ENCODE measurements at places on chromosomes 7 and 10.

DNA sequence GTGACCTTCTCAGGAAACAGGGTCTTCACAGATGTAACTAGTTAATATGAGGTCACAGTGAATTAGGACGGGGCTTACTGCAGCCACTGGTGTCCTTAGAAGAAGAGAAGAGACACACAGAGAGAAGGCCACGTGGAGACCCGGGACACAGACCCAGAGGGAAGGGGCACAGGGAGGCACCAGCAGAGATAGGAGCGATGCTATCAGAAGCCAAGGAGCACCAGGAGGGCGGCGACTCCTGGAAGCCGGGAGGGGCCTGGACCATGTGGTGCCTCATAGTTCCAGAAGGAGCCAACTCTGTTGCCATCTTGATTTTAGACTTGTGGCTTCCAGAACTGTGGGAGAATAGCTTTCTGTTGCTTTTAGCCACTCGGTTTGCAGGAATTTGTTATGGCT, 505.9 kb downstream of the TCERG1L start:
- no peak for DNase-seq

DNA sequence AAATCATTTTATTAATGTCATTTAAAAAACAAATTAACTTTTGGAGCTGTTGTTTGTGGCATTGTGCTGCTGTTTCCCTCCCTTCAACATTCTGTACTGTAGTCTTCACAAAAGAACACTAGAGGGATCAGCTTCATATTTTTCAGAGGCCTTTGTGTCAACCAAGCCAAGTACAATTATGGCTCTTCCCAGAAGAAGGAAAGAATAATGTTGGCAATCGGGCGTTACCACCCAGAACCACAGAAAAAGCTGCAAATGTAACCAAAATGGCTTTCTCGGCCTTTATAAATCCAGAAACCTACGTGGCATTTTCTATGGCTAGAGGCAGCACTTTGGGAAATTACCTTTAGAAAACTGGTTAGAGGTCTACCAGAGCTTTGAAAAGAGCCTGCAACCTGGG, 98.8 kb upstream of the COL1A2 start:
- no peak for DNase-seq

DNA sequence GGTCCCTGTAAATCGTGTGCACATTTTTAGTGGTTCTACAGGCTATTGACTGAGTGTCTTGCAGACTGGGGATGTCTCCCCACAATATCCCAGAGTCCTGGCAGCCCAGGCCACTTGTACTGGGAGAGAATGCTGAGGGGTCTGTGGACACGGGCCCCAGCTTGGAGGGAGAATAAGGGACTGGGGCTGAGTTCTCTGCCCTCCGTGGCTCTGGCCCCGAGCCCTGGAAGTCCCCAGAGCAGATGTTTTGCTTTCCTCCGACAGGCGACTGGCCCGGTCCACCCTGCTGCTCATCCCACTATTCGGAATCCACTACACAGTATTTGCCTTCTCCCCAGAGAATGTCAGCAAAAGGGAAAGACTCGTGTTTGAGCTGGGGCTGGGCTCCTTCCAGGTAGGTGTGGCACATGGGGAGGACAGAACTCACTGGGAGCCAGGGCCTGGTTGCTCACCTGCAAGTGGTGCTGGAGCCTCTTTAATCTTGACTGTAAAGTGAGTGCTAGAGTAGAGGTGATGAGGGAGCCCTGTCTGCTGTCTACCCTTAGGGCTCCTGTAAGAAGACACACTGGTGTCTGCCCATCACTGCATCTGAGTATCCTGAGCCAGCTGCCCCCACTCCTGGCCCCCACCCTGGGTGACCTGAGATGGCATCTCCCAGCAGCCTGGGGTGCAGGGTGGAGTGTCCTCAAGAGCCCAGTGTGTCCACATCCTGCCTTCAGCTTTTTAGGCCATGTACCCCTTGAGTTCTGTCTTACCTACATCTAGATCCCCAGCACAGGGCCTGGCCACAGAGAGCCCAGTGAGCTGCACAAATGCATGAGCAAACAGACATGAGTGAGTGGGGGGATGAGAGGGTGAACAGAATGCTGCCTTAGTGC, 51.1 kb downstream of the ADCYAP1R1 start:
- no peak for DNase-seq

- no peak for DNase-seq
Observed at GRCh38 chr7:122260336-122260735, 44.2 kb downstream of the FEZF1 start.

DNA sequence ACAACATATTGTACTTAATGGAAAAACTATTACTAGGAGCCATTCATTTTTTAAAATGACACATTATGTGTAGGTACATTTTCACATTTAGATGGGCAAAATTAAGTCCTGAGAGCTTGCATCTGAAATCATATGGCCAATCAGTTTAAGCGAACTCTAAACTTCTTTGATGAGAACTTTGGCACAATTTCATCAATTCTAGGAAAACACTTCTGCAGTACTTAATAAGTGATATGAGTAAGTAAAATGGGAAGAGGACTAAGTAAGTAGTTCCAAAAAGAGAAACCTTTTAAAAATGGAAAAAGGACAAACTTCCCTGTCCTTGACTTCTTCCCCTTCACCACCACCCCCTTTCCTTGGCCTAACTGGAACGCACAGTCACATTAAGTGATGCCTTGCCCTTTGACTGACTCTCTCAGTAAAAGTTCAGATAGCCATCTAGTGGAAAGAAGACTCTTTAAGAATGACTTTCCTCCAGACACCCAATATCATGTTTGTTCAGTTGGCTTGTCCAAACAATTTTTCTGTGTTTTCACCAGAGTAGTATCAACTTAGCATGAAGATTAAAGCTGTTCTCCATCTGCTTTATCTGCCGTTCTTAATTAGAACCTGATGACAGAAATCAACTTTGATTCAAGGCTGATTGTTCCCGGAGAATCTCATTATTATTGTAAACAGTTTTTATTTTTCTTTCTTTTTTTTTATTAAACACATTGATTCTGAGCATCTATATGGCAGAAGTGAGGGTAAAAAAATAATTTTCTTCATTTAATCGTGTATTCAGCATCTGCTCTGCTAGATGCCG, 45.1 kb downstream of the CNNM2 start:
- DNase-seq: no peak

GRCh38 chr10:101671453-101671852, 23.5 kb downstream of the FBXW4 start:
- no peak for DNase-seq

- no peak for DNase-seq
Observed at GRCh38 chr7:73856941-73857340, 4.0 kb upstream of the TMEM270 start.

DNA sequence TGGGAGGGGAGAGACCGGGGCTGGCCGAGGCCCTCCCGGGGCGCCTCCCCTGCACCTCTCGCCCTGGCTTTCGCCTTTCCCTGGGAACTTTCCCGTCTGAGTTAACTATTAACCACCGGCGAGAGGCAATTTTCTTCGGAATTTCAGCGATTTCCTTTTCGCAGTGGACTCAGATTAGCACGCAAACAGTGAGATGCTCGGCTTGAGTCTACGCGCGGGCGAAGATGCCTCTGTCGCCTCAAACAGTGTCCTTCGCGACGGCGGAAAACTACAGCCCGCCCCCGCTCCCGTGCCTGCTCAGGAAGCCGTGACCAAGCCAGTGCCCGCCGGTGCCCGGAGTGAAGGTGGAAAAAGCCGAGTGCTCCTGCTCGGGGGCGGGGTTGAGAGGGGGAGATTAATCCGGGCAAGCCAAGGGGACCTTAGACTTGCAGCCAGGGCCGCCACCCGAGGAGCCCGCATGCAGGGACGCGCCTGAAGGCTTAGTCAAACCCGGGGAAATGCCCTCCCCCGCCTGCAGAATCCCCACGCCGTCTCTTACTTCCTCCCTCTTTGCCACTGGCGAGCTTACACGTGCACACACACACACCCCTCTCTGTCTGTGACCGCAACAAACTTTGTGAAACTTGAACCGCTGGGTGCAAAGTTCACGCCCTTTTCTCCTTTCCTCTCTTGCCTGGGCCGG, 14.5 kb upstream of the PAX2 start:
- no peak for DNase-seq

GRCh38 chr10:628386-629045, 61.0 kb downstream of the DIP2C start:
- no peak for DNase-seq
